ENCODE measurements at places on chromosomes 1 and 21.
A peak's percentile ranks its signal among the peaks of the same experiment; 100 is the strongest.

DNA sequence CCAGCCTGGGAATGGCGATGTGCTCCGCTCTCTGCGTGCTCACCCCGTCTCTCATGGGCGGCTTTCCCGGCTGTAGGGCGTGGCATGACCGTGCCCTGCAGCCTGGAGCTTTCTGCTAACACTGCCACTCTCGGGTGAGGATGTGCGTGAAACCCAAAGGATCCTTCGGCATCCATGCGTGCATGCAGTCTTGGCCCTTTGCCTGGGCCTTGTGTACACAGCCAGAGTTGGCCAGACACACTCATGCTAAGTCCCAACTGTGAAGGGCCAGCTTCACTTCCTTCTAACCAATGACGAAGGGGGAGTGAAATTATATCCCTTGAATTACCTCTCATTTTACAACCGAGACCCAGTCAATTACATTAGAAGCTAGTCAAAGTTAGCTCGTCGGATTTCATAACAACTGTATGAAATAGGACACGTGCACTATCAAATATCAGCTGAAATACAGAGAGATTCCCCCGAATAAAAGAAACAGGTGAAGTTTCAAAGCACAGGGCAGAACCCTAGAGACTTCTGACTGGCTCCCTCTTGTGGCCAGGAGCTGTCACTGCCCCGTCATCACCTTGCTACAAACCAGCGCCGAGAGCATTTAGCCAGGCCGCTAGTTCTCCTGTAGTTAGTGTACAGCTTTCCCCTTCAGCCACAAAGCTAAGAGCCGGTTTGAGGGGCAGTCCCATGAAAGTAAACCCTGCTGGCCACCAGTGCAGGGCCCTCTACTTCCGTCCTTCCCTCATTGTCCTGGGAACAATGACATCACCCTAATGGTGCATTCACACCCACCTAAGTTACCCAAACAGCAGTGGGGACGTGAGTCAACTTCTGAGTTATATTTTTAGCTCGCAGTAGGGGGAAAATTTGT lies 63.4 kb upstream of the COA6 start:
- peak; percentile 61 for DNase-seq

GRCh38 chr21:46286648-46287002 lies 483 bp downstream of the YBEY start:
- DNase-seq, result no peak

DNA sequence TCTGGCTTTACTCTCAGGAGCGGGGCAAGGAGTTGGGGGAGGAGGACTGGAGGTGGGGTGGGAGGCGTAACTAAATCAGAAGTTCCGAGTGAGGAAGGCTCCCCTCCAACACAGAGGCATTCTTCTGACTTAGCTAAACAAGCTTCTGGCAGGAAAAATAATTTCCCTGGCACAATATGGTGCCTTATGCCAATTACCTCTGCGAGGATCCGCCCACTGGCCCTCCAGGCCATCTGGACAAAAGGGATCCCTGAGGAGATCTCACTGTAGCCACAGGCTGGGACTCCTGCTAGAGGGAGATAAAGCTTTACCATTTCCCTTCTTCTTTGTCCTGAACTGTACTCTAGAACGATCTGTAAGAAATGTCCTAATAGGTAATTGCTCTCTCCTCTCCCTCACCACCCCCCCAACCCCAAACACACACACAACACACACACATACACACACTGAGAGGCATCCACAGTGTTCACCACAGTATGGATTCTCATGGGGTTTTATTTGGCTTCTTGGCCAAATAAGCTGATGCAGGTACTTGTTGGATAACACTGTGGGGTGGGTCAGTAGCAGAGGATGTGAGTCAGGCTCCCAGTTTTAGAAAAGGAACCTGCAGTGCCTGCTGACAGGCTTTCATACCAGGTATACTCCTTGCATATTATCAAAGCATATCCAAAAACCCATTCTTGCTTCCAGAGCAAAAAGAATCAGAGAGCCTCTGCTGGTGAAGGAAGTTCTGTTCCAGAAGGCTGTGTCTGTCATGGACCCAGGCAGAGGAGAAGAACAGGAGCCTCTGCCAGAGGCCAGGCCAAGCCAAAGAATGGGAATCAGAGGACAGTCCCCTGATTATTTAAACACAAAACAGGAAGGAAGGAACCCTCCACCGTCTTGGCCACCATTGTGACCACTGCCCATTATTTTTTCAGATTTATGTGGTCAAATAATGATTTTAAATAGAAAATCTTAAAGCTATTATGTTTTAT lies 169.1 kb downstream of the C1orf21 start:
- no peak for DNase-seq

GRCh38 chr1:32871364-32872191 lies 866 bp upstream of the FNDC5 start:
- no peak for DNase-seq

DNA sequence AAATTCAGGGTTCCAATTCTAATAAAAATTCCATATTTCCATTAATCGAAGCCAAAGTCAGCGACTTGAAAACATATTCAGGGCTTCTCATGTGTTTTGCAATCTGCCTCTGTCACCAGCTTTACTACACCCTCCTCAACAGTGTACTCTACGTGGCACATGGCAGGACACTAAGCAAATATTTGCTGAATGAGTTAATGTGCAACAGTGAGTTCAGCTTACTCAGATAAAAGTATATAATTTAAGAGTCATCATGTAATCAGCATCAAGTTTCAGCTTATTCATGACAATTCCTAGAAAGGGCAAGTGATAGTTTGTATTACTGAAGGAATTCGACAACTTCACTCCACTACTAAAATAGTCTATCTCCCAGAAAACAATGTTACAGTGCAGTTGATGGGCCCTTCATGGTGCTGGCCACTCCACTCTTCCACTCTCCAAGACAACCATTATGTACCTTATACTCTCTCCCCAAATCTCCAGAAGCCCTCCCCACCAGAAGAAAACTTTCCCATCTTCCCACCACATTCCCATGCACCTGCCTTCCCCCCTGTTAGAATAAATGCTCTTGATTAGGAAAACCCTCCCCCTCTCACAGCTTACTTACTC lies 97.3 kb downstream of the TTLL7 start:
- DNase-seq, result no peak

DNA sequence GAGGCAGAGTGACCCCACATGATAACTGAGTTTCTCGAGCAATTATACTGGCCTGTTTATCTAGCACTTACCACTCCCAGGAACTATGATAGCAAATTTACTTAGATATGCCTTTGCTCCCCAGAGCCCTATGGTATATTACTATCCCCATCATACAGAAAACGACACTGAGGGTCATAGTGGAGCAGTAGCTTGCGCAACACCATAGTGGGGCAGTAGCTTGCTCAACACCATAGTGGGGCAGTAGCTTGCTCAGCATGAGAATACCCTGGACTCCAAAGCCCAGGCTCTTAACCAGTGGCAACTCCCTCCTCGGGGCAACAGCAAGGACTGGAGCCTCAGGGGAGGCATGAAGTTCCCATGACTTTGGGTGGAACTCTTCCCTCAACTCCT lies 211.9 kb downstream of the NPHP4 start:
- no peak for DNase-seq

DNA sequence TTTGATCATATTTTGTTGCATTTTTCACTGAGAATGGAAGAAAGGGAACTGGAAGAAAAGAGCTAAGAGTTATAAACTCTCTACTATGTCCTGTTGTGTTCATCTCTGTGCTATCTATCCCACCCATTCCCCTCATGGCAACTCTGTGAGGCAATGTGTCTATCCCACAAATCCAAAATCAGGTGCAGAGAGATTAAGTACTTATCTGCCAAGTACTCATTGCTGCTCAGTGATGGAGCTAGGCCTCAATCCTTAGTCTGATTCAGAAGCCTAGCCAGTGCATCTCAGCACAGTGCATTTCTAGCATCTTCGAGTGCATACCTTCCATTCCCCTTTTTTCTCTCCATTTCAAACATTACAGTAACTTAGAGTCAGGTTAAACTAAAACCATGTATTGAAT lies 270.6 kb downstream of the TPR start:
- no peak for DNase-seq

- no peak for DNase-seq
Observed at GRCh38 chr21:34352556-34352955, 11.2 kb upstream of the KCNE2 start.

GRCh38 chr1:235074523-235075047 lies 54.1 kb downstream of the TOMM20 start:
- DNase-seq, result peak; percentile 38

DNA sequence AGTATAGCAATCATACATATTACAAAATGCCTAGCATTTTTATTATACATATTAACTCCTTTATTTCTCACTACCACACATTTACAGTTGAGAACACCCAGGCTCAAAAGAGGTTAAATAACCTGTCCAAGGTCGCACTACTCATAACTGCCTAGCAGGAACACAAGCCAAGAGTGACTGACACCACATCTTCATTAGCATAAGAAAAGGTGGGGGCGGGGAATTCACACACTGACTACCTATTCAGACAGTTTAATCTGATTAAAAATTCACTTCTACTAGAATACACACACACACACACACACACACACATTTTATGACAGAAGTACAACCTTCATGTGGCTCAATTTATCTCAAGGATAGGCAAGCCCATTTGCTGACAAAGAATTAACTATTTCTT lies 77.8 kb upstream of the CACHD1 start:
- no peak for DNase-seq

GRCh38 chr1:202081992-202082391 lies 40.7 kb upstream of the GPR37L1 start:
- DNase-seq, result no peak

DNA sequence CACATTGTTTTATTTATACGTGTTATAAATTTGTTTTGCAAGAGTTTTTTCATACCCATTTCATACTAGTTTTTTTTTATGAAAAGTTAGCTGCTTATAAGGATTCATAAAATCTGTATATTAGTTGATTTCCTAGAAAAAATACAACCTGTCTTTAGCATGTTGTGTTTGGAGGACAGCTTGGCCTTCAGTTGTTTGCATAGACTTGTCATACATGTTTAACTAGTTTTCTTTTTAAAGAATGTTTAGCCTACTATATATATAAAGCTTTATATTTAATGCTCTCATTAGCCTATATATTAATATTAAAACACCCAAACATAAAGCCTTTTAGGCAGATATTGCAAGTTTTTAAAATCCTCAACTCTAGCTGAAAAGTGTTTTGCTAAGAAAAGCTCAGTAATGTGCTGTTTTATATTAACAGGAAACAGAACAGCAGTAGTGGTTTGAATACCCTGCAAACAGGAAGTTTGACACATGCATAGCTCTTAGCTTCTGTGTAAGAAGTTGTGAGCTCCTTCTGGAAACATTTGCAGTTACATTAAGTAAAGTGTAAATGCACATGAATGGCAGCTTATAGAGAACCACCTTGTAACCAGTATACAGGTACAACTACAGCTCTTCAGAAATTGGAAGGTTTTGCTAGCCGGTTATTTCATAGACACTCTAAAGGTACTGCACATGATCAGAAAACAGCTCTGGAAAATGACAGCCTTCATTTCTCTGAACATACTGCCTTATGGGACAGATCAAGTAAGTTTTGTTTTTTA lies at the start of gene PRKACB:
PRKACB (plus strand) TSS at position 476 of the 770 bp plus-strand sequence; CDS start at position 567, 91 bp downstream.
- DNase-seq, result no peak

GRCh38 chr1:41846625-41847405 lies 71.9 kb downstream of the HIVEP3 start:
- DNase-seq, result no peak

GRCh38 chr1:170044187-170044586 lies 30.3 kb downstream of the KIFAP3 start:
- no peak for DNase-seq

DNA sequence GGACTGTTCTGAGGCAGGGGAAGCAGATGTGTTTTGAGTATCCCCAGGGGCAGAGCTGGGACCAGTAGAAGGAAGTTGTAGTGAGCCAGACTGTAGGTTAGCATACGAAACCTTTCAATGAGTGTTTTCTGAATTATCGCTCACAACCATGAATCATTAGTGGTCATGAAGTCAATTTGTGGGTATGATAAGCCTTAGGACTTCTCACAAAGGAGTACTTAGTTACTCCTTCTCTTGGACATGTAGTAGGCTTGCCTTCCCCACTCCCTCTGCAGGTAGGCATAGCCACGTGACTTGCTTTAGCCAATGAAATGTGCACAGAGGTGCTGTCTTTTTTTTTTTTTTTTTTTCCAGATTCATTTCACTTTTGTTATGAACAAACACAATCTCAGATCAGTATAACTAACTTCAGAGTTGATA lies 23.9 kb upstream of the FAAH start:
- no peak for DNase-seq

DNA sequence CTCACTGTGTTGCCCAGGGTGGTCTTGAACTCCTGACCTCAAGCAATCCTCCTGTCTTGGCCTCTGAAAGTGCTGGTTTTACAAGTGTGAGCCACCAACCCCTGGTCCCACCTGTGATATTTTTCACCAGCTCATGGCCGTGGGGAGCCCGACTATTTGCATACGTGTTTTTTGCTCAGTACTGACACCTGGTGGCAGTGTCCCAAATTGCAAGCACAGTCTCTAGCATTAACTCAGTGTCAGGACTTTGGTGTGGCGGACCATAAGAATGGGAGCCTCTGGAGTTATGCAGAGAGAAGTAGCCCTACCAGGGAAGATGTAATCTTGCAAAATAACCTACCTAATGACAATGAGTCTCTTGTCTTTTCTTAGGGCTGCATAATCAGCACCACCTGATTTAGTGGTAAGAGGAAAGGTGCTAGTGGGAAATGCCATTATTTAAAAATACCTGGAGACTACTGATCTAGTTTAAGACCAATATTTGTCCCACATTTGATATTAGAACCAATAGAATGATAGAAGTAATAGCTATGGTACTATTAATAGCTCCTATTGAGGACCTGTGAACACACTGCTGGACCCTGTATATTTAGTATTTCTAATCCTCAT lies 305.4 kb downstream of the DISC1 start:
- peak; percentile 2 for DNase-seq

DNA sequence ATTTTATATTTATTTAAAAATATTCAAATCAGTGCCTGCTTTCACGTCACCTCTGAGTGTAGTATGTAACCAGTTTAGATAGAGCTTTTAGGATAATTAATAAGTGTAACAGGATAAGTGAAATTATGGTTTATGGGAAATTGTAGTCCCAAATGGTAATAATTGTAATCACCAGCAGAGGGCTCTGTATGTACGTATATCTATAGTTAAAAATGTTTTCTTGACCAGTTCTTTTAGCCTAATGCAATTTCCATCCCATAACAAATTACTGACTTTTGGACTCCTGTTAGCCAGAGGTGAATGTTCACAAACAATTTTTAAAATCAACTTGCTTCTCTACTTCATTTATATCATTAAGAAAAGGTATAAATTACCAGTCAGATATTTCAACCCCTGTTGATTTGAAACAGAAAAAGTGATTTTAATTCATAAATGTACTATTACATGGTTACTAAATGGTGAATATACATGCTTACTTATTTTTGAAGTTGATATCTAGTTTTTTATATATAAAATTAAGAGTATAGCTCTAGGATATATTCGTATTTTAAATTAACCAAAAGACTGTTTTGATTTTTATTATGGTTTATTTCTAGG lies 25.3 kb downstream of the SLC30A7 start:
- DNase-seq, result no peak

GRCh38 chr21:32137266-32137665 lies 141.6 kb downstream of the MIS18A start:
- no peak for DNase-seq

GRCh38 chr1:99764909-99765308 lies 1.5 kb downstream of the FRRS1 start:
- DNase-seq, result no peak

- DNase-seq, result no peak
Observed at GRCh38 chr21:16473988-16474387, 744.2 kb downstream of the USP25 start.

Data from NK-92 treated with Interleukin-12 subunit alpha and Interleukin-12 subunit beta, amount 100 ng/mL, for 24 hours (cell line).